Stimulated activated CD8-positive, alpha-beta memory T cell treated with anti-CD3 and anti-CD28 coated beads, Interleukin-4, amount 100 ng/mL, for 1 hour (primary cell): ENCODE measurements at places on chromosomes 6 and 20.

DNA sequence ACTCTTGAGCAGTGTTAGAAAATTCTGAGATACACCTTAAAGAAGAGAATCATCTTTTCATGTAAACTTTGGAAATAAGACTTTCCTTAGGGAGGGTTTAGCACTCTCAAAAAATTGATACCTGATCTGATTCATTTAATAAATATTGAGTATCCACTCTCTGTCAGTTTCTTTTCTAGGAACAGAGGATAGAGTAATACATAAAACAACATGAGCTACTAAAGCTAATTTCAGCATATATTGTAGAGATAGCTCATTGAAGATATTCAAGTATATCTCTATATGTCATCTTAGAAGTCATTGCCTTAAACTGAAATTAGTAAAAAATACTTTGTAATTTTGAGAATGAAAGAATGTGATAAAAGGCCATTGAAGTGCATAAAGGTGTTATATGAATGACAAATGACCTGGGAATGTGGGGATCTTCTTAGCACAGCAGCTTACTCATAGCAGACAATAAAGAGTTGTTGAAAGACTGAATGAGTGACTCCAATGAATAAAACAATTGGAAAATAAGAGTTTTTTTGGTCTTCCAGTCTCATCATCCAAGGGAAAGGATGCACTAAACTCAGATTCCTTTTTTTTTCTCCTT, 29.2 kb downstream of the RHAG start:
- no peak for DNase-seq

- no peak for DNase-seq
Observed at GRCh38 chr6:11744753-11745152, 33.9 kb downstream of the ADTRP start.

DNA sequence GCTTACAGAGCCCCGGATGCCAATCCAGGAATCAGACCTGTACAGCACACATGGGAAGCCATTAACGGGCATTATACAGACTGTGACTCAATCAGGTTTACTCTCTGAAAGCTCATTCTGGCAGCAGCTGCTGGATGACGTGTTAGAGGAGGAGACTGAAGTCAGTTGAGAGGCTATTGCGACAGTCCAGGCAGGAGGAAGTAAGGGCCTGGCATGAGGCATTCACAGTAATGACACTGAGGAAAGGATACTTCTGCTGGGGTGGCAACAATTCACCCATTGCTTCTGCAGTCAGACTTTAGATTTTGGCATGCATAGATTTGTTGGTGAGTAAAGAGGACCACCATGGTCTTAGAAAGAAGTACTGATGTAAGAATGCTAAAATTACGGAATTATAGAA, 151.0 kb upstream of the HEY2 start:
- no peak for DNase-seq

GRCh38 chr20:35155936-35156335, 8.8 kb upstream of the EDEM2 start:
- no peak for DNase-seq

- DNase-seq = no peak
Observed at GRCh38 chr6:117270055-117270842, 4.9 kb downstream of the VGLL2 start.

GRCh38 chr20:48905297-48905647, 16.2 kb upstream of the ARFGEF2 start:
- DNase-seq = no peak

DNA sequence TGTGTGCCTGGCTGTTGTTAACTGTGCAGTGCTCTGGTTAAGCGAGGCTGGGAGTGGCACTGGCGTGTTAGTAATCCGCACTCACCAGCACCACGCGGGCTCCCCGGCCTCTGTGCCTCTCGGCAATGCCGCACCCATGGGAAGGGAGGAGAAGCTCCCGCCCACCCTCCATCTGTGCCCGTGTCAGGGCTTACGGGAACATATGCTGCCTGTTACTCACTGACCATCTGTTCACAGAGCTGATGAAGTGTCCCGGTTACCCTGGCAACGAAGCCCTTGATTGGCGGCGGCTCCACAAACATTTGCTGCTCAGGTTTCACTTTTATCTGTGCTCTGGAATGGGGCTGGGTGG, 114.7 kb downstream of the PSMB1 start:
- DNase-seq = no peak

GRCh38 chr20:4886771-4887527, 114.4 kb downstream of the SLC23A2 start:
- no peak for DNase-seq

DNA sequence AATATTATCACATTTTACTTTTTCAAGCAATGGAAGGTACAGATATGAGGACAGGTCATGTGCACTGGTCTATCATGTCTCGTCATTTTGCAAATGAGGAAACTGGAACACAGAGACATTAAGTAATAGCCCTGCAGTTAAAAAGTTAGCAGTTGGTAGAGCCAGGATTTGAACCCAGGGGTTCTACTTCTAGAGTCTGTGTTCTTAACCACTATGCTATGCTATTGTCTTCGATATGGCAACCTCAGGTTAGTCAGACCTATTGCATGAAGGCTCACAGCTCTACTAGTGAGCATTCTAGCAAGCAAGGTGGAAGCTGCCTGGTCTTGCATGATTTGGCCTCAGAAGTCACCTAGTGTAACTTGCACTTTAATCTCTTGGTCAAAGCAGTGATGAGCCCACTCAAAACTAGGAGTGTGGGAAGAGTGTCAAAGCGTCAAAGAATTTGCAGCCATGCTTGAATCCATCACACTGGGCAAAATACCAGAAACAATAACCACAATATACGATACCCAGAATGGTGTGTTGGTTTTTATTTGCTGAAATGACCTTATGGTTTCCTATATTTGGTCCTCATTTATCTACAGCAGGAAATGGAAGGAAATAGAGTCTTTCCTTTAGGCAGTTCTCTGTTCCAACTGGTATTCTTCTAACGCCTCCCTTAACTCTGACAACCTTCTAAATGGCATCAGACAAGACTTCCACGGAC, 20.4 kb upstream of the BMP2 start:
- no peak for DNase-seq

DNA sequence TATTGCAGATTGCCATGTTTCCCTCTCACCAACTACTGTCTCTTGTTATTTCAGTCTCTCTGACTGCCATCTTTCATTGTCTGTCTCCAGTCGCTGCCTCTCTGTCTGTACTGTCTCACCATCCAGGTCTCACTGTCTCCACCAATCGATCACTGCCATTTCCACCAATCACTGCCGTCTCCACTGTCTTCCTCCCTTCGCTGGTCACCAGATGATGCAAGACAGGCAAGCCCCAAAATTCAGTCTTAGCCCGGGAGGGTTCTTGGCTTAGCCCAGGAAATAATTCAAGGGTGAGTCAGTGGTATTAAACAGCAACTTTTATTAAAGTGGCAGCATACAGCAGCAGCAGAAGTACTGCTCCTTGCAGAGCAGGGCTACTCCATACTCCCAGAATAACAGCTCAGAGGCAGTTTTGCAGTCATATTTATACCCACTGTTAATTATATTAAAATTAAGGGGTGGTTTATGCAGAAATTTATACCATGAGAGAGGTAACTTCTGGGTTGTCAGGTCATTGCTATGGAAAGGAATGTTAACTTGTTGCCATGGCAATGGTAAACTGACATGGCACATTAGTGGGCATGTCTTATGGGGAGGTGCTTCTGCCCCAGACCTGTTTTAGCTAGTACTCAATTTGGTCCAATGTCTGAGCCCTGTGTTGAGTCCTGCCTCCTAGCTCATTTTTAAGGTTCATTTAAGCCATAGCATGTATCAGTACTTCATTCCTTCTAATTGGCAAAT, 23.0 kb upstream of the ECHDC1 start:
- DNase-seq = no peak

GRCh38 chr6:110459137-110459536, 17.3 kb downstream of the SLC22A16 start:
- no peak for DNase-seq

- DNase-seq = no peak
Observed at GRCh38 chr6:123529058-123529457, 107.7 kb downstream of the TRDN start.

DNA sequence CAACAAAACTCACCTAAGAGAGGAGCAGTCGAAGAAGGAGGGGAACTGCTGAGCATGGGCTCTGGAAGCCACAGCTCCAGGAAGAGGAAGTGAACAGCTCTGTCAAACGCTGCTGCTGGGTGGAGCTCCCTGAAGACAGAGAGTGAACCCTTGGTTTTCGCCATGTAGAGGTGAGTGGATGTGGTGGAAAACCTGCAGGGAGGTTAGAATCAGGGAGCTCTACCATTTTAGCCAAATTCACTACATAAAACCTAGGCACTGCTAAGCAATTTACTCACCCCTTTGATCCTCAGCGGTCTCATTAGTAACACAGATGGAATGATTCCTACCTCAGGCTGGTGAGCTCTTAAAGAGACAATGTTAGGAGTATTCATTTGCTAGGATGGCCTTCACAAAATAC, 19.4 kb upstream of the TFAP2A start:
- no peak for DNase-seq

GRCh38 chr20:57236813-57237584, 29.4 kb downstream of the BMP7 start:
- DNase-seq = no peak

DNA sequence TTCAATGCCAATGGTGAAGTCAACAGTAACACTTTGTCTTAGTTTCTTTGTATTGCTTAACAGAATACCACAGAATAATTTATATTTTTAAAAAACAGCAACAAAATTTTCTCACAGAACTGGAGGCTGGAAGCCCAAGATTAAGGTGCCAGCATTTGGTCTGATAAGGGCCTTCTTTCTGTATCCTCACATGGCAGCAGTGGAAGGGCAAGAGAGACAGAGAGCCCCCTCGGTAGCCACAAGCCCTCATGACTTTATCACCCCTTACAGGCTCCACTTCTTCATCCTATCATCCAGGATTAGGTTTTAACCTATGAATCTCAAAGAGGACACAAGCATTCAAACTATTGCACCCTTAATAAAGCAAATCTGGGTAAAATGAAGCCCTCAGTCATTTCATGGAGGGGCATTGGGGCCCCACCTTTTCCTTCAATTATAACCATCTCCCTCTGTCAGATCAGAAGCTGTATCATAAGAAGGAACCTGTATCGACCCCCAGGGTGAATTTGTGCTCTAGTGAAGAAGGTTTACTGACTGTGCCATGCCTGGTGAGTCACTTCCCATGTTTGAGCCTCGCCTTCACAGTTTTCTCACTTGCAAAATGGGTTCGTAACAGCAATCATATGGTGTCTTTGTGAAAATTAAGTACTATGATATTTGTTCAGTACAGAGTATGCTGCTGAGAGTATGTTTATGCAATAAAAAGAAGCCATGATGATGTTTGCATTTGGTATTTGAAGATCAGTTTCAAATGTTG, 178.2 kb downstream of the LRFN2 start:
- DNase-seq = no peak

DNA sequence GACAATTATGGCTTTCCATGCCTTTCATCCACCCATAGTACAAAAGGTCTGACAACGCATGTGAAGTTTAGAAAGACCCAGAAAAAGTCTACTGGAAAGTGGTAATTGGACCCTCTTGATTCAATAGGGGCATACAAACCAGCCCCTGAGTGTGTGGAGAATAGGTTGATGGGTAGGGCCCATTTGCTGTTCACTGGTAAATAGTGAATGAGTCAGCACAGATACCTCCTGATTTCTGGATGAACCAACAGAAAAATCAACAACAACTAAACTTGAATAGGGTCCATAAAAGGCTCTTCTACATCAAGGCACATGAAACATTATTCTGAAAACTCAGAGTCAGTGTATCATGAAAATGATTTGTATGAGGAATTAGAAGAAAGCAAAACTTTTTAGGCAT, 235.4 kb upstream of the SLC35B3 start:
- DNase-seq = no peak

- DNase-seq = no peak
Observed at GRCh38 chr6:160260803-160261450, 2.3 kb upstream of the SLC22A2 start.

GRCh38 chr6:10414756-10415616, at the start of gene TFAP2A:
Gene TFAP2A (minus strand): TSS chr6:10415074. CDS start chr6:10414991, 83 bp downstream.
- DNase-seq = no peak

- DNase-seq = no peak
Observed at GRCh38 chr20:24704899-24705298, 235.5 kb downstream of the SYNDIG1 start.

GRCh38 chr6:1453024-1453423, 63.6 kb downstream of the FOXF2 start:
- no peak for DNase-seq

DNA sequence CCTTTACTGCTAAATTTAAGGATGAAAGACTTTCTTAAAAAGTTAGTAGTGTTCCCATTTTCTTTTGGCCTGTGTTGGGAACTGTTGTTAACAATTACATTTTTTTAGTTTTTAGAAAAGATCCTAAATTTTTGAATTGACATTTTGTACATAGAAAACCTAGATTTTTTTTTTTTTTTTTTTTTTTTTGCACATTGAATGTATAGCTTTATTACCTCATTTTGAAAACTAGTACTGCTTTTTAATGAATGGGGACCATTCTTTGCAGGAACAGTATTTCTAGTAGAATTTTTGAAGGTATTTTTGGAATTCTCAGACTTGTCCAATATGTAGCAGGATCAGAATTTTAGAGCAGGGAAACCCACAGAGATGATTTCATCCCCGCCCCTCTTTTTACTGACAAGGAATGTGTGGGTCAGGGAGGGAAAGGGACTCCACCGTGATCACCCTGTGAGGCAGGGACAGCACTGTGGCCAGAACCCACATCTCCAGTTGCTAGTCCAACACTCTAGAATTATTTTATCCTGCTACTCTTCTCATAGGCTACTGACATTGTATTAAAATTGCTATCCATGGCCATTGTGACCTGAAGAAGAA, 154.4 kb upstream of the SUPT3H start:
- no peak for DNase-seq

GRCh38 chr6:19692506-19693298, 144.5 kb upstream of the ID4 start:
- DNase-seq = no peak

DNA sequence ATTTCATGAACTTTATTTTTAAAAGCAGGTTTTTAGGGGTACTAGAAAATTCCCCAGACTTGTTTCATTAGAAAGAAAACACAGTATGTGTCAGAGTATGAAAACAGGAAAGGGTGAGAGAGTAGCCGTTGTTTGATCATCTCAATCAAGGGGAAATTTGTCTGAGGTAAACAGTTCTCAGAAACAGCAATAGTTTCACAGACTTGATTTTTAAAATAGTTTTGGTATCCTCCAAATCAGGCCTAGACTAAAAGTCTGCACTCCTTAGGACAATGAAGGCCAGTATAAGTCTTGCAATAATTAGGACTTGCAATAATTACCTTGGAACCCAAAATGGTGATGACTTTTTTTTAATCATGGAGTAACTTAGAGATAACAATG, 176.6 kb upstream of the TAB2 start:
- no peak for DNase-seq

GRCh38 chr6:110643175-110643574, 166.8 kb upstream of the SLC22A16 start:
- no peak for DNase-seq

- no peak for DNase-seq
Observed at GRCh38 chr20:59481477-59482018, 122.8 kb upstream of the PHACTR3 start.

- no peak for DNase-seq
Observed at GRCh38 chr20:43032459-43032858, 157.2 kb downstream of the PTPRT start.
